ENCODE measurements at places on chromosomes 7 and 10. TPM values are rescaled to one million over a fixed set of nuclear protein-coding genes. Genes with fewer than 3 reads are reported as not detected.

DNA sequence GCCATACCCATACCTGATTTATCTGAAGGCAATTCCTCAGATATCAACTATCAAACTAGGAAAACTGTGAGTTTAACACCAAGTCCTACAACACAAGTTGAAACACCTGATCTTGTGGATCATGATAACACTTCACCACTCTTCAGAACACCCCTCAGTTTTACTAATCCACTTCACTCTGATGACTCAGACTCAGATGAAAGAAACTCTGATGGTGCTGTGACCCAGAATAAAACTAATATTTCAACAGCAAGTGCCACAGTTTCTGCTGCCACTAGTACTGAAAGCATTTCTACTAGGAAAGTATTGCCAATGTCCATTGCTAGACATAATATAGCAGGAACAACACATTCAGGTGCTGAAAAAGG is 69.0 kb upstream of the RSBN1L start:
- no peak for DNase-seq

- DNase-seq: no peak
These were observed 13.8 kb downstream of the TCF7L2 start for GRCh38 chr10:112963835-112964234.

- no peak for DNase-seq
These were observed 862.5 kb downstream of the KCNMA1 start for GRCh38 chr10:76774987-76775603.

DNA sequence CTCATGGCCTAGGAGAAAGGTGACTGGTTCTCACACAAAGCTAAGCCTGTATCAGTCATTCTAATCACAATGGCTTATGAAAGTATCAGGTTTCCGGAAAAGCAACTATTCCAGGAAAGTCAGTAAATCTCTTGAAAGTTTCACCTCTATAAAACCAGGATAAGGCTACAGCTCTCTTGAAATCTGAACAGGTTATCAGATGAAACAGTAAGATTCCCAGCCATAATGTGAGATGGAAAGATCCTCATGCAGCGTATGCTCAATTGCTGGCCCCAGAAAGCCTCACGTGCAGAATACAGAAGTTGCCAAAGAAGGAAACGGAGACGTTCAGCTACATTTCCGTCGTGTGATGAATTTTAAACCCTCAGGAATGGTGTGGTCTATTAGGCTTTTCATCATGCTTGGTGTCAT is 90.0 kb downstream of the PFKFB3 start:
- DNase-seq: no peak

The TLX1 gene
- not detected for polyA plus RNA-seq

GRCh38 chr10:37727491-37728352 is 129.7 kb downstream of the ZNF248 start:
- no peak for DNase-seq

The ELOVL3 gene
- not detected for polyA plus RNA-seq

- no peak for DNase-seq
These were observed 26.5 kb upstream of the TLL2 start for GRCh38 chr10:96540240-96540639.

DNA sequence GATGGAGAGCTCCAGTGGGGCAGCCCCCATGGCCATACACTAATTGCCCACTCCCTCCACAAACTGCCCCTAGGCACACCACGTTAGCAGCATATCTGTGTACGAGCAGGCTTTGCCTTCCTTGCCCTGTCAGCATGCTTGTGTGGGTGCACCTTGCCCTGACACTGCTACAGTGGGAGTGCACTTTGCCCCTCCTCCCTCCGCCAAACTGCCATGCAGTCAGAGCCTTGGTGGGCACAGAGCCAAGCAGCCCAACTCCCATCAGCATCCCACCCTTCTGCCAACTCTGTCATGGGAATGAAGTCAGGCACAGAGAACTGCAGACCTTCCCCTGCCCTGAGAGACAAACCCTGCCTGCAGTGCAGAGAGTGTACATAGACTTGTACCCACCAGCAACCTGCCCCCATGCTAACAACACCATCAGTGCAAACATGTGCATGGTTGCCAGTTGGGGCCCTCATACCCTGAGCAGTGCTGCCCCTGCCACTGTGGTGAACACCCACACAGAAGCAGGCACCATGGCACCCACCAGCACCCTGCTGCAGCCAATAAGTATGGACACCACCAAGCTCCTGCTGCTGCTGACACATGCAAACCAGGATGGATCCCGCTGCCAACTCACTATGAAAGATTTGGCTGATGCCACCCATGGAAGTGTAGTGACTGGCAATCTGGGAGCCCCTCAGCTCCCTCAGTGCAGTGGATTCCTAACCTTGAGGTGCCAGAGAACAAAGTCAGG is 1197.7 kb upstream of the CELF2 start:
- no peak for DNase-seq

The OR9A2 gene
- not detected for polyA plus RNA-seq

DNA sequence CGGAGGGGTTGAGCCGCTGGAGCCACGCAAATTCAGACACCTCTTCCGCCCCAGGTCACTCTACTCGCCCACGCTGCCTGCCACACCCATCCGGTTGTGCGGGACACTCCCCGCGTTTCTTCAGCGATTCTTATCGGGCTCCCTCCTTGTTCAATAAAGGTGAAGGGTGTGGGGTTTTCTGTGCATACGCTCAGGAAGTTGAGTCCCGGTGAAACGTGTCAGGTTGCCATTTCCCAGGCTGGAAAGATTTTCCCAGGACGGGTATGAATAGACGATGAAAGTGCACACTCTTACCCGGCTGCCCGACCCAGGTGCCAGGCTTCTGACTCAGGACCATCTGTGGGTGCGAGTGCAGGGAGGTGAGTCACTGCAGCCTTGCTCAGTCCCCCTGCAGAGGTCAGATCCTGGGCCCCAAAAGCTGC is 22.0 kb downstream of the KLF6 start:
- no peak for DNase-seq

DNA sequence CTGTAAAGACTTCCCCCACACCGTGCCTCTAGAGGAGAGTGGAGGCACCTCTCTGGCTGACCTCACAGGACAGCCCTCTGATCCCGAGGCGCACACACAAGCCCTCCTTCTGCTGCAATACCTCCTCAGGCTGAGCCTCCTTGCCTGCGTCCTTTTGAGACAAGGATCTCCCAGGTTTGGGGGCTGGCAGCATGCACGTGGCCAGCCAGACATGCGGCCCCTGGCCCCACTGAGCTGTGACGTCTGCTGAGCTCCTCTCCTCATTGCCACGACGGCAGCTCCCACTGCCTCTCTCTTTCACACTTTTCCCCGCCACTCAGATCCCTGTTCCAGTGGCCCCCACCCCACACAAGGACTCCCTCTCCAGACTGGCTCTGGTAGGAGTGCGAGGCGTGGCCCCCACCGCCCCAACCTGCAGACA is 12.2 kb upstream of the DNAAF5 start:
- peak; percentile 46 for DNase-seq

The C10orf143 gene
- 9.2 TPM for polyA plus RNA-seq

The LRRC17 gene
- 2.1 TPM for polyA plus RNA-seq

GRCh38 chr7:33733870-33734650 is 171.3 kb upstream of the BMPER start:
- peak; percentile 95 for DNase-seq

DNA sequence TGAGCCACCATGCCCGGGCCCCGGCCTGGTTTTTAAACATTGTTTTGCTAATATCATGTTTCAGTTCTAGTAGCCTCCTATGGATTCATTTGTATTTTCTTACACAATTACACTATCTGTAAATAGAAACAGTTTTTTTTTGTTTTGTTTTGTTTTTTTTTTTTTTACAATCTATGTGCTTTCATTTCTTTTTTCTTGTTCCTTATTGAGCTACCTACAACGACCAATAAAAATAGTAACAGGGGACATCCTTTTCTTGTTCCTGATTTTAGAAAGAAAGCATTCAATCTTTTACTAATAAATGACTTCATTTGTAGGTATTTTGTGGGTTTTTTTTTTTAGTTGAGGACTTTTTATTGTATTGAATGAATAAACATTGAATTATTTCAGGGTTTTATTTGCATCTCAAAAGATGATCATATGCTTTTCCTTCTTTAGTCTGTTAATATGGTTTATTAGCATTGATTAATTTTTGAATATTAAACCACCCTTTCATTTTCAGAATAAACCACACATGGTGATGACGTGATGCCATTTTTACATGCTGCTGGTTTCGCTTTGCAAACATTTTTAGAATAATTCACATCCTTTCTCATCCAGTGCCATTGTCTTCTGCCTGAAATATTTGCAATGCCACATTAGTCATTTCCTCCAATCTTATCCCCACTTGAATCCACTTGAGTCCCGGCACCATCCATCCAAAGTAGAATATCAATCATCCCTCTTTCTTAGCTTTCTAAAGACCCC is 18.1 kb upstream of the AKR1E2 start:
- no peak for DNase-seq

- peak; percentile 64 for DNase-seq
These were observed 22.6 kb upstream of the AKR1C3 start for GRCh38 chr10:5071411-5072198.

DNA sequence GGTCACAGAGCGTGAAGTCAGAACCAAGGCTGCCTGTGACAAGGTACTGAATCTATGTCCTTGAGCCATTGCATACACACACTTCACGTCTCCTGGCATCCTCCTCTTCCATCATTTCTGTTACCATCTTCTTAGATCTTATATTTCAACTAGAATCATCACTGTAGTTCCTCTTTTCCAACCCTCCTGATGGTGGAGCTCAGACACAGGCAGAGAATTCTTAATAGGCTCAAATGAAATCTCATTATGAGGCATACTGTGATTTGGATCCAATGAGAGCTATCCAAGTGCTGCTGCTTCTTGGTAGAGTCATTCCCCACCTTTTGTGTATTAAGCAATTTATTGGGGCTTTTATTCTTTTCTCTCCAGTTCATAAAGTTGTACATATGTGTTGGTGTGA is 113.2 kb downstream of the CALCR start:
- no peak for DNase-seq

- DNase-seq: peak; percentile 48
These were observed 279.5 kb upstream of the AKR1E2 start for GRCh38 chr10:4546500-4546899.

DNA sequence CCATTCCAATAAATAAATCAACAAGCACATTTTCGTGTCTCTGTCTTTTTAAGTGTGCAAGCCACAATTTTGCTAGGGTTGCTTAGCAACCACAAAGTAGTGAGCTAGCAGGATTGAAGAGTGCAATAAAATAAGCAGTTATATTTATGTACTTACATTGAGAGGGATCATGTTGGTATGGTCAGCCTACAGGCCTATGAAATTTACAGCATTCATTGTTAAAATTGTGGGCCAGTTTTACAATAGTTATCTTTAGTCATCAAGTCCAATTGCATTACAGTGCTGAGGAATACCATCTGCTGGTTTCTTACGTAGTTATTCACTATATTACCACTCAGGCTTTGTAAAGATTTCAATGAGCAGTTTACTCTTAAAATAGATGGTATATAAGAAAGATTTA is 192.5 kb upstream of the POT1 start:
- peak; percentile 60 for DNase-seq

The NEUROG3 gene
- not detected for polyA plus RNA-seq

GRCh38 chr10:21617267-21617666 is 83.2 kb downstream of the MLLT10 start:
- DNase-seq: no peak

DNA sequence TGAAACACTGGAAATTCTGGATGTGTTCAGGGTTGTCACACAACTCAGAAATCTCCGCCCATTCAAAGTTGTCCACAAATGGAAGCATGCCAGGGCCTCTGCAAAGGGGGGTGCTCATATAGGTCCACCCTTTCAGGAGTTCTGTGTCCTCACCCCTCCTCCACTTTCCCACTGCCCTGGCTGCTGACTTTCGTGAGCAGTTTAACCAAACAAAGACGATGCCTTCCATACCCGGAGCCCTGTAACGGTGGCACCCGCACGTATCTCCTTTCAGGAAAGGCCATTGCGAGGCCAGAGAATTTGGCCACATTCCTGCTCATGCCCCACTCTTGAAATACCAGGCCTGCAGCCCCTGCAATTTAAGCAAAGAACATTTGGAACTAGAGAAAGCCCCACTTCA is 1.4 kb downstream of the CPXM2 start:
- DNase-seq: no peak

- peak; percentile 72 for DNase-seq
These were observed 20.3 kb upstream of the PFKP start for GRCh38 chr10:3046981-3047547.

GRCh38 chr7:130421684-130422083 is 19.1 kb downstream of the CEP41 start:
- no peak for DNase-seq

The HOXA13 gene
- 0.17 TPM for polyA plus RNA-seq
